Upper lobe of left lung (tissue), 6 donors: ENCODE measurements at places on chromosomes 11 and 22. TPM values are rescaled to one million over a fixed set of nuclear protein-coding genes. Genes with fewer than 3 reads are reported as not detected.

DNA sequence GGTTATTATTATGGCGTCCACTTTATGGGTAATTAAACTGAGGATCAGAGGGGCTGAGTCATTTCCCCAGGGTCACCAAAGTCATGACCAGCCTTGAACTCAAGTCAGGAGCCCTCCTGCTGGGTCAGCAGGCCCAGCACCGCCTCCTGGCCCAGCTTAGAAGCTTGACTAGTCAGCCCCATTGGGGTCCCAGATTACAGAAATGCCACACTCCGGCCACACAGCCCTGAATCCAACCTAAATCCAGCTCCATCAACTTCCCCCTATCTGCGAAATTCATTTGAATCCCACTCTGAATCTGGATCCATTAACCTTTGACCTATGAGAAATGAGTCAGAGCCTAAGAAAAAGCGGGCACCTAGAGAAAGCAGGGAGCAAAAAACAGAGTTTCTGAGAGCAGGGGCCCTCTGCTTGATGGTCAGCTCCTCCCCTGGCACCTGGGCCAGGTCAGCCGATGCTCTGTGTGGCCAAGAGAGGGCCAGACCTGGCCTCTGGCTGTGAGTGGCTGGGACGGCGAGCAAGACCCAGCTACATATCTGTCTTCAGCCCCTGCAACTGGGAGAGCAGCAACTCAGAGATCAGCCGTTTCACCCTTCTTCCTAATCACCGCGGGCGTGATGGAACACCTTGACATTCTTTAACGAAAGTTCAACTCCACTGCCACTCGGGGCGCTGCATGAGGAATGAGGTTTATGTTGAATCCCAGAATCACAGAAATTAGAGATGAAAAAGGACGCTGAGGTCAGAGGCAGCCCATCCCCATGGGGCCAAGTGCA lies 196.1 kb downstream of the TRIM29 start:
- no peak for DNase-seq

GRCh38 chr11:94023856-94024255 lies 2.7 kb downstream of the HEPHL1 start:
- DNase-seq, result no peak

DNA sequence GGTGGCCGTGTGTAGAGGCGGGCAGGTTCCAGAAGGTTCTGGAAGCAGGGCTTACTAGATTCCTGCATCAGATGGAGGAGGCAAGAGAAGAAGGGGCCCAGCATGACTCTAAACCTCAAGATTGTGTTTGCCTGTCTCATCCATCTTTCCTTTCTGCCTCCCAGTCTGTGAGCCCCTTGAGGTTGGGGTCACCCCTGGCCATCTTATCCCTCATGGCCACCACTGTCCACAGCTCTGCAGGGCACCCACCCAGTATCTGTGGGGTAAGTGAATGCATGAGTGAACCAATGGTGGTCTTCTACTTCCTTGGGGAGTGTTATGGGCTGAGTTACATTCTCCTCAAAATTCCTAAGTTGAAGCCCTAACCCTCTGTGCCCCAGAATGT lies 79.3 kb downstream of the MYEOV start:
- no peak for DNase-seq

DNA sequence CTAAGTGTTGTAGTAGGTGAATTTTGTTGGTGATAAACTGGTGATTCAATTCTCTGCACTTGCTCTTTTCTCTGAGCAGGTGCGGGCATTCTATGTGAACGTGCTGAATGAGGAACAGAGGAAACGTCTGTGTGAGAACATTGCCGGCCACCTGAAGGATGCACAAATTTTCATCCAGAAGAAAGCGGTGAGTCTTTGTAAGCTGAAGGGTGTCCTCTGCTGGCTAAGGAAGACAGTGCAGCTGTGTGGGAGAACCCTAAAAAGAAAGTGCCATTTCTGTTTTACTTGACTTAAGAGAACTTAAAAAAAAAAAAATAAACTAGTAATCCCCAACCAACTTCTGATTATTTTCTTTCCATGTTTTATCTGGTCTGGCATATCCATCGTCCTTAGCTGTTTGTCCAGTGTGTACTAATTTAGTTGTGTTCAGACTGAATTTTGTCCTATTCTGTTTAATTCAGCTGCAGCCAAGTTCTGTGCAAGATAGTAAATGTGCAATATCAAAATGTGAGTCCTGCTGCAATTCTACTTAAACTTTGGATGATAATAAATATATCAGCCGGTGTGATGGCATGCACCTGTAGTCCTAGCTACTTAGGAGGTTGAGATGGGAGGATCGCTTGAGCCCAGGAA lies 29.6 kb downstream of the CAT start:
- DNase-seq, result peak; percentile 31

DNA sequence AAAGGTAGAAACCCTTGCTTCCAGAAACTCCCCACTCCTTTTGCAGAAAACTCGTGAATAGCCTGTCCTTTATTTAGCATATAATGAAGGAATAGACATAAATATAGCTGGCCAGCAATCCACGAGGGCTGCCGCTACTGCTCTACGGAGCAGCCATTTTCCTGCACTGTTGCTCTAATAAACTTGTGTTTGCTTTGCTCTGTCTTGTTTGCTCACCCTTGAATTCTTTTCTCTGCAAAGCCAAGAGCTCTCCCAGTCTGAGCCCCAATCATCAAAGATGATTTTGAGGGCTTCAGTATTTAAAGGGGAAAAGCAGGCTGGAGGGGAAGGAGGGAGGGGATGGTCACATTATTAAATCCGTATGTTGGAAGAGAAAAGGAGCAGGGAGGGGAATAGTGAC lies 16.6 kb upstream of the CHKA start:
- no peak for DNase-seq

GRCh38 chr22:40673017-40673416 lies 6.3 kb upstream of the MCHR1 start:
- DNase-seq, result no peak

DNA sequence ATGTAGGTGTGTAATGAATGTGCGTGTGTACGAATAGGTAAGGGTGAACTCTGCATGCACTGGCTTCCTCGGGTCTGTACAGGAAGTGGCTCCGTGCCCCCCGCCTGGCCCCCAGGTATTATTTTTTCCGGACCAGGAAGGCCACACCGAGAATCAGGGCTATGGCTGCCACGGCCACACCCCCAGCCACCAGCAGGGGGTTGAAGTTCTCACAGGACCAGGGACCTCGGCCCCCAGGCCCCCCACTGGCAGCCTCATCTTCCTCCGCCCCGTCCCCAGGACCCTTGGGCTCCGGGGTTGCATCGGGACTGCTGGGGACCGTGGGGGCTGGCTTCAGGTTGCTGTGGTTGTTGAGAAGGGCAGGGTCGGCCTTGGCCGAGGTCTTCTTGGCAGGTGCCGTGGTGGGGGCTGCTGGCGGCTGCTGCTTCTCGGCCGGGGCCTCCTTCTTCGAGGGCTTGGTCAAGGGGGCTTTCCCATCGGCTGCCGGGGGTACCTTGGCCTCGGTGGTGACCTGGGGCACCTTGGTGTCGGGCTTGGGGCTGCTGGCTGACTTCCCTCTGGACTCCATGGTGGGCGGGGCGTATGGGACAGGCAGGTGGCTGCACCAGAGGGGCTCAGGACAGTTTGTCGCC lies 1.8 kb downstream of the CEND1 start:
- DNase-seq, result no peak

DNA sequence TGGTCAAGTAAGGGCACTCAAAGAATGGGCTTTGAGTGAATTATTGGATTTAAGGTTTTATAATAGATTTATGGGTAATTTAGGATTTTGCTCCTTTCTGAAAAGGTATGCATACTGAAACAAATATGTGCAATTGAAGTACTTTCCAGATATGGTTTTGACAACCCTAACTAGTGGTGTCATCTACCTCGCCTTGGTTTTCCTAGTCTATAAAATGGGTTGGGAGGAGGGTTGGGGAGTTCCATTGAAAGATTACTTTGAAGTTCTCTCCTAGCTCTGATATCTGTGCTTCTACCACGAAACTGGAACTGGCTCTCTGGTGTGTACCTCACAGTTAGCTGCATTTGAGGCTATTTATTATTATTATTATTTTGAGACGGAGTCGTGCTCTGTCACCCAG lies 431 bp upstream of the SPTBN2 start:
- DNase-seq, result no peak

- DNase-seq, result no peak
Measured at GRCh38 chr11:32671051-32671450, 87.4 kb downstream of the EIF3M start.

DNA sequence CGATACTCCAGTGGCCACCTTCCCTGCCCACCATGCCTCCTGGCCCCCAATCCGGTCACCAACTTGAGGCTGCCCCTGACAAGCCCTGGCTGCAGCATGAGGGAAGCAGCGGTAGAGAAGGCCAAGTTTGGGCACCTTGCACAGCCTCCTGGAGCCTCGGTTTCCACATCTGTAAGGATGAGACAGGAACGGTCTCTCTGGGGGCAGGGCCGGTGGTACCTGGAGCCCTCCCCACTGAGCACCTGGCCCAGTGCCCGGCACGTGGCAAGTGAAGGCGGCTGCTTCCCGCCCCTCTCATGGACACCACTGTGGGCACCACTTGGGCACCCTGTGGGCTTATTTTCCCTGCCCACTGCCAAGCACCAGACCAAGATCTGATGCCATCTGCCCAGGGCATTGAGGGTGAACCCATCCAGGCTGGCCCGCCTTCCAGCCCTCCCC lies 77.8 kb downstream of the CDKN1C start:
- DNase-seq, result peak; percentile 73

GRCh38 chr11:116873381-116873780 lies 36.0 kb upstream of the APOA1 start:
- DNase-seq, result no peak

DNA sequence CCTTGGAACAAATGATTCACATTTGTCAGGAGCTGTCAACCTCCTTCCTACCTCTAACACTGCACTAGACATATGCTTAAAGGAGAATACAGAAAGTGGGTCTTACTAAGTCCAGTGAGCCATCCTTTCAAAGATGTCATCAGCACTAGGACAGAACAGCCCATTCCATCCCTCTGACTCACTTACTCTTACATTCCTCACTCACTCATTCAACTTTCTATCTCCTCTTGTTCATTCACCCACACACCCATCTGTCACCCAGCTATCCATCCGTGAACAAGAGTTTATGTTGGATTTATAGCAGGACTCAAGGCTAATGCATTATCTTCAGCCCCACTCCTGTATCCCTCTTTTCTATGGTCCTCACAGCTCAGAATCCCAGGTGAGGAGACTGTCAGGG lies 9.1 kb downstream of the INSC start:
- no peak for DNase-seq

- no peak for DNase-seq
Measured at GRCh38 chr11:82980292-82980691, 78.8 kb downstream of the DDIAS start.

GRCh38 chr11:60498399-60498798 lies 5.8 kb downstream of the MS4A12 start:
- DNase-seq, result no peak

DNA sequence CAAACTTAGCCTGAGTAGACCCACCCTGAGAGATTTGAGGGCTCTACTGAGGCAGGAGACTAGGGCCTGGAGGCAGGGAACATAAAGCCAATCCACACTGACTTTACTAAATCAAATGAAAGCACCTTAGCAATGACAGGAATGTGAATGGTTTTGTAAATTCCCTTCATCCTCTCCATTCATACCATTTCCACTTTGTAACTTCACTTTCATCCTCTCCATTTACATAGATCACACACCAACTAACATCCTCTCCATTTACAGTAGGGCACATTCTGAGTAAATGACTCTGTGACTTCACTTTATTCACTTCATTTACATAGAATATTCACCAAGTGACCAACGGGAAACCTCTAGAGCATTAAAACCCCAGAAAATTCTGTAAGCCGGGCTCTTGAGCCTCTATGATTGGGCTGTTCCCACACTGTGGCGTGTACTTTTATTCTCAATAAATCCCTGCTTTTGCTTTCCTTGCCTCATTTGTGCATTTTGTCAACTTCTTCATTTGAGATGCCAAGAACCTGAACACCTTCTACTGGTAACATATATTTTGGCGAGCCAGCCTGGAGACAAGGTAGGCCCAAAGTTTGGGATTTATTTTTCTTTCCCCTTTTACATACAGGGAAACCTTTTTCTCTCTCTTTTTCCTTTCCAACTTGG lies 82.9 kb downstream of the PIWIL4 start:
- DNase-seq, result no peak

DNA sequence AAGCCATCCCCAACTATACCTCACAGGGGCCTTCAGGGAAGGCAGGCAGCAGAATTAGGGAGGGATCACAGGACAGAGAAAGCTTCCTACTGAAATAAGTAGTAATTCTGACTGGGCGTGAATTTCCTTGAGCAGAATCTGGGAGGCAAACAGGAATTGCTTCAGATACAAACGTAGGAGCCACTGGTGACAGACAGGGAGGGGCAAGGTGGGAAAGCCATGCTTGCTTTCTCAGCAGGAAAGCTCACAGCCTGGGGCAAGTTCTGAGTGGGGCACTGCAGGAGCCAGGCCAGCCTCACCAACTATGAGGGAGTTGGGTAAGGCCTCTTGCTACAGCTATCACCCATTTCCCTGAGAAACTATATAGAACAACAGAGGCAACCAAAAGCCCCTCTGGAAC lies 43.6 kb downstream of the ARHGAP32 start:
- no peak for DNase-seq

DNA sequence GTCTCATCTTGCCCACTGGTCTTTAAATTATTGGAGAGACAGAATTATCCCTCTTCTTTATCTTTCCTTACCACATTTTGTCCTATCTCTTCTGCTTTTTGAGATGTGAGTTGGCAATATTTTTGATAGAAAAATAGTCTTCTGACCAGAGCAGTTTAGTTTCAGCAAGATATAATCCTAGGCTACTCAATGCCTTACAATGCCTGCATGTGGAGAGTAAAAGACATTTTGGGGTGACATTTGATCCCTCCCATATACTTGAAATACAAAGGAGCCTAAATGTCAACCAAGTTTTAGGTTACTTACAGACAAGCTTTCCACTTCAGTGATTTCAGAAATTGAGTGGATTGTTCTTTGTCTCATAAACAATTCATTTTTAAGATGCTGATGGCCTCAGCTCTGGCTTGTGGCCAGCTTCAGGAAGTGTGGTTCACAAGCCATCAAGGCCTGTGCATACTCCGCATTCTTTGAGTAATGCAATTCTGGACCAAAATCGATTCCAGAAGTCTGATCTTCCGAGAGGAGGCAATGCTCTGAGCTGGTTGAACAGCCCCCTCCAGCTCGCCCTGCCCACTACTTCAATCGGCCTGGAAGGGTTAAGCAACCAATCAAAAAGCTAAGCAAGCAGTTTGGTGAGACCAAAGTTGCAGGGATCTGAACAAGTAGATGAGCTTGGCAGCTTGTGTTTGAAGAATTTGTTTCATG lies 274.4 kb downstream of the BLID start:
- DNase-seq, result no peak

GRCh38 chr22:20637750-20638506 lies 130.5 kb downstream of the MED15 start:
- no peak for DNase-seq

BTBD18 gene
- not detected for total RNA-seq

KCTD21 gene
- total RNA-seq, result 11.3 TPM

SLC7A4 gene
- 1.4 TPM for total RNA-seq

OR4A16 gene
- total RNA-seq, result not detected

CALCA gene
- not detected for total RNA-seq

TEX54 gene
- not detected for total RNA-seq
